ENCODE measurements at places on chromosomes 6 and 20. TPM values are rescaled to one million over a fixed set of nuclear protein-coding genes. Genes with fewer than 3 reads are reported as not detected.

The SYCP2 gene
- 39.7 TPM for total RNA-seq

The SNPH gene
- 6.4 TPM for total RNA-seq

The EYA4 gene
- not detected for total RNA-seq

The FAM210B gene
- 10.8 TPM for total RNA-seq

The PTGIS gene
- 4.4 TPM for total RNA-seq

The GNAS-AS1 gene
- total RNA-seq = not detected

The SIRPB2 gene
- not detected for total RNA-seq

The NRSN1 gene
- not detected for total RNA-seq

The SUPT3H gene
- 11.0 TPM for total RNA-seq

The IL17F gene
- total RNA-seq = not detected

The KCNQ5 gene
- 9.4 TPM for total RNA-seq

The HSPA1L gene
- 2.8 TPM for total RNA-seq

The PLAGL1 gene
- total RNA-seq = 24.3 TPM
